ENCODE measurements at places on chromosomes 1 and 21.

- no peak for DNase-seq
Measured at GRCh38 chr21:31914472-31914871, 41.7 kb downstream of the HUNK start.

DNA sequence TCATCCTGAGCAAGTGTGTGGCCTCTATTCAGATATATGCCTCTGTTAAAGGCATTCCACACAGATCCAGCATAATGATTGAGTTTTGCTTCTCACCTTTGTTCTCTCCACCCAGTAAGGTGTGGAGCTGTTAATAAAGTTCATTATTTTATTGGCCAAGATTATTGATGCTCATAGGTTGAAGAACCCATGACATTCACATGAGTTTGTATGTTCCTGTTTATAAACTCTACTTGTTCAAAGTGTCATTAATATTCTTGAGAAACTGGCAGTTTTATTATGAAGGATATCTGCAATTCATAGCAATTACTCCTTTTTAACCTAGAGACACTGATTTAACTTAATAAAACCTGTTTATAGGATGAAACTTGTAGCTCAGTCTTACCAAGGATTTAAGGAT is 22.0 kb downstream of the IVNS1ABP start:
- DNase-seq = no peak

GRCh38 chr1:3249631-3250501 is 180.9 kb downstream of the PRDM16 start:
- no peak for DNase-seq

- DNase-seq = no peak
Measured at GRCh38 chr1:14141656-14142055, 441.7 kb downstream of the PRDM2 start.

DNA sequence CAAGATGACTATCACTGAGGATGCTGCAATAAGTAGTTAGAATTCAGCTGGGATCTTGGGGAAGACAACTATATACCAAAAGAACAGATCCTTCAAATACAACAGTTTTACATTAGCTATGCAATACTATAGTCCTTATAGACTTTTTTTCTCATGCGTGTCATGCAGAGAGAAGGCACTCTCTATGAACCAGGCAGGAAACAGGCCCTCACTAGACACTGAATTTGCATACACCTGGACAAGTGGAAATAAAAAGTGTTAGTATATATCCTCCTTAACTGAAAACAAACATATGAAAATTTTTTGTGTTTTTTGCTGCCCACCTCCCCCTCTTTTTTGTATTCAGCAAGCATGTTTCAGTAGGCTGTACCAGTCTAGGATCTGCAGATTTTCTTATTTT is 29.9 kb downstream of the TMCO1 start:
- DNase-seq = no peak

GRCh38 chr1:201223852-201224665 is 33.4 kb downstream of the IGFN1 start:
- no peak for DNase-seq

- no peak for DNase-seq
Measured at GRCh38 chr1:178628637-178629251, 96.3 kb upstream of the RALGPS2 start.

GRCh38 chr1:169371404-169371803 is 3.4 kb downstream of the BLZF1 start:
- no peak for DNase-seq

GRCh38 chr1:31643976-31644559 is 608 bp downstream of the PEF1 start:
- DNase-seq = no peak

- DNase-seq = no peak
Measured at GRCh38 chr1:228861832-228862180, 126.5 kb downstream of the RHOU start.

DNA sequence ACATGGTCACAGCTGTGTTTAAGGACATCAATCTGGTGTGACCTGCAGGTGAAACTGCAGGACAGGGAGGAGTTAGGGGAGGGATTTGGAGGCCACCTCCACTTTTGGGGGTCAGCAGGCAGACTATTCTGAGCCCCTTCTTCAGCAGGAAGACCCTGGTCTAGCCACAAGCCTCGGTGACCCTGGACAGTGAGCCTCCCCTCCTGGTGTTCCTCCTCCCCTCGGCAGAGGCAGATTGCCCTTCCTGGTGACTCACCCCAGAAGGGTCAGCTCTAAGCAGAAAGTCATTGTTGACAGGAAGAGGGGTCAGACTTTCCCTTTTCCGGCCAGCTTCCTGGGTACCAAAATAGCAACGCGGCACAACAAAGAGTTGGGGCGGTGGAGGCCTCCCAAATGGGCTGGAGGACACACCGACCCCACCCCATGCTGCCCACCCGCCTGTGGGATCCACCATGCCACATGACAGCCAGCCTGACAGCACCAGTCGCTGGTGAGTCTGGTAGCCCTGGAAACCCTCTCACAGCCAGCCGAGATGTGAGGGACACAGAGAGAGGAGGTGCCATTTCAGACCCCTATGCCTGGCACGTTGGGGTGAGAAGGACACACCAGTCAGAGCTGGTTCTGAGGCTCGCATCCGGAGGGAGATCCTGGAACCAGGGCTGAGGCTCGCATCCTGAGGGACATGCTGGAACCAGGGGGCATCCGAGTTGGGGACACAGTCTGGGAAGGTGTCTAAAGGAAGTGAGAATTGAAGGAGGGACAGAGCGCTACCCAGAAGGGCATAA is 14.7 kb upstream of the CSF1 start:
- no peak for DNase-seq

DNA sequence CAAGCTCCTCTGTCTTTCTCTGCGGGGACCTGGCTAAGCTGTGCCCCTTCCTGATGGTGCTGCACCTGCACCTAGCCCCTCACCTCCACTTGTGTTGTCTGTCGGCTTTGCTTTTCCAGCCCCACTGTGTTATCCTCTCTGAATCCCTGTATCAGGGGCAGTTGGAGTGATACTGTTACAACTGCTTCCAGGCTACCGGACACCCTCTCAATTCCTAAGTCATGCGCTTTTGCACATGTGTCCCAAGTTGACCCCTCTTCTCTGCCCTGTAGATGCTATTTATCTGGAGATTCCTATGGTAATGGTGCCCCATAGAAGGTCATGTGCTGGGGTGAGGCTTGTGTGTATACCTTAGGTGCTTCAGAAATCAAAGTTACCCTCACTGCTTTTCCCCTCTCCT is 58.9 kb downstream of the TBCE start:
- no peak for DNase-seq

DNA sequence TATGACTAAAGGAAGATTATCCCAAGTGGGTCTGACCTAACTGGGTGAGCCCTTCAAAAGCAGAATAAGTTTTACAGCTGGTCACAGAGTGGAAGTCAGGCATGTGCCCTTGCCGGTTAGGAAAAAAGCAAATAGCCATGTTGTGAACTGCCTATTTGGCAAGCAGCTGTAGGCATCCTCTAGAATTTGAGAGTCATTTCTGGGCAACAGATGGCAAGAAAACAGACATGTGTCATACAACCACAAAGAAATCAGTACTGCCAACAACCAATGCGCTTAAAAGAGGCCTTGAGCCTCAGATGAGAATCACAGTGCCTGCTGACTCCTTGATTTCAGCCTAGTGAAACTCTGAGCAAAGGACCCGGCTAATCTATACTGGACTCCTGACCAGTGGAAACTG is 26.8 kb downstream of the LRRC53 start:
- no peak for DNase-seq

DNA sequence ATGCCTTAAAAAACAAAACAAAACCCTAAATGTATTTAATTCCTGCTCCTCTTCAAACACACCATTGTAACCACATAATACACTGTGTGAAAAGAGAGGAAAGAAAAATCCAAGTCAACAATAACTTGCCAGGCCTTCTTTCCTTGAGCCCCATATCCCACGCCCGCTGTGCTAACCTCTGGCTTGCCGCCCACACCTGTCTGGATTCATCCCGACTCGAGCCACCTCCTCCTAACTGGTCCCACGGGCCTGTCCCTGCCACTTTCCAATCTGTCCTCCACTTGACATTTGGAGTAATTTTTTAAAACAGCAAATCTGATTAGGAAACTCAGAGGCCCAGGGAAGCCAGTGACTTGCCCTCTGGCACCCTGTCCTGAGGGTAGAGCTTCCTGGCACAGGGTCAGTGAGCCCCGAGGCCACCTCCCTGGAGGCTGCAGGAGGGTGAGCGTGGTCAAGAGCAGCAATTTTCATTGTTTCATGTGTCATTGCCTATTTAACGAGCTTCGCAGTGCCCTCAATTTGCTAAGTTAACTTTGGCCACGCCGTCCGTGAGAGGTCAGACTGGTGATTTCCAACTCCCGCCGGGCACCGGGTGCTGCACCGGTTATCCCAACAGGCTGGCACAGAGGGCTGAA is 54.1 kb downstream of the B3GALT5 start:
- no peak for DNase-seq

- DNase-seq = no peak
Measured at GRCh38 chr21:31911138-31911907, 38.5 kb downstream of the HUNK start.

DNA sequence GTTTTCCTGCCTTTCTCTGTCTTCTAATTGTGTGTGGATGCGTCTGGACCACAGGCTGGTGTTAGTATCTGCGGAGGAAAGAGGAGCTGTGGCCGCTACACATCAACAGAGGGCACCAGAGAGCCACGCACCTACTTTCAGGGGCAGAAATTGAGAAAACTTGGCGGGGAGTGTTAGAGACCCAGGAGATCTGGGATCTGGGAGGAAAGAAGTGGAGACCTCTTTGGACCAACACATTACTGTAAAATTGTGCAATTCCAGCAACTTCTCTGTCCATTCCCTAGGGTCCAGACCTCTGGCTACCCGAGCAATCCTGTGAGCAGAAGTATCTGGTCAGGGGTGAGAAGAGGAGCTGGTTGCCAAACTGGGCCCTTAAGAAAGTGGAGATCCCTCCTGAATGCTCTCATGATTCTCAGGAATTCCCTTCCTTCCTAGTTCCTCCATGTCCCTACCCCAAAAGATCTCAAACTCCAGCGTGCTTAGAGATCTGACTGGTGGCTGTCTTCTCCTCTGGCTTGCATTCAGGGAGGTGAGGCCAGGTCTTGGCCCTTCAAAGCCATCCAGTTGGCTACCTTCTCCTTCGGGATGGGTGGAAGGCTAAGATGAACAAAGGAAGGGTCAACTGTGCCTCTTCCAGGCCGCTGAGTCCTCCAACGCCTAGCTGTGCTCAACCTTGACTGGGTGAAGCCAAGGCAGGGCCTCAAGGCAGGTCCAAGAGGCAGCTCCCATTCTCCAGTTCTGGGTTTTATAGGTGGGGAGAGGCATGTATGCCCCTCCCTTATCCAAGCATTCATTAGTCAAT is 1.2 kb upstream of the KIRREL1 start:
- DNase-seq = peak; percentile 83

- no peak for DNase-seq
Measured at GRCh38 chr1:23984417-23985186, 4.5 kb upstream of the SRSF10 start.

DNA sequence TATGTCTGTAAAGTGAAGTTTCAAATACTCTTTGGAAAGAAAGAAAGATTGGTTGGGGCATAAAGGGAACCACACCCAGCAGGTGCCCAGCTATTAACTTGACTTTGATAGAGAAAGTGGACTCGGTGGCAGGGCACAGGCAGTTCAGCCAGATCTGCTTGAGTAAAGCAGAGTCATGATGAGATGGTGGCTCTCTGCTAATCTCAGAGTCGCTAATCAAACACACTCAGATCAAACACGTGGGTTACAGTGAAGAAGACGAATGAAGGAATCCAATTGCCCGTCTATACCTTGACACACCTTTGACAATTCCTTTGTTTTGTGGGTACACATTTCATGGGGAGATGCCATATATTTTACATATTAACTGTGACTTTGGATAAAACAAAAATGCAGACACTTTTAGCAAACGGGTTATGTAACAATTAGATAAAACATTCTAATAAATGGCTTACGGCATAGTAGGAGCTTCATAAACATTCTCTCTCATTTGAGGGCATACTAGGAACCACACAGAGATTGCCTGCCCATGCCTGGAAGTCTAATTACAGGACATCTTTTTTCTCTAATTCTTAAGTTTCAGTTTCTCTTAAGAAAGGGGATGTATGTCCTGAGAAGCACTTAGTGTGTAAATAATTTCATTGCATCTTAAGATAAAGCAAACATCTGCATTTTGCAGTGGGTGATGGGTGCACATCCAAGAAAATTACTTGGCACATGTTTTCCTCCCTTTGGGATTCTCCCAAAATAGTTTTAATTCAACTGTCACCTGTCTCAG is 7.2 kb downstream of the CBR1 start:
- no peak for DNase-seq

DNA sequence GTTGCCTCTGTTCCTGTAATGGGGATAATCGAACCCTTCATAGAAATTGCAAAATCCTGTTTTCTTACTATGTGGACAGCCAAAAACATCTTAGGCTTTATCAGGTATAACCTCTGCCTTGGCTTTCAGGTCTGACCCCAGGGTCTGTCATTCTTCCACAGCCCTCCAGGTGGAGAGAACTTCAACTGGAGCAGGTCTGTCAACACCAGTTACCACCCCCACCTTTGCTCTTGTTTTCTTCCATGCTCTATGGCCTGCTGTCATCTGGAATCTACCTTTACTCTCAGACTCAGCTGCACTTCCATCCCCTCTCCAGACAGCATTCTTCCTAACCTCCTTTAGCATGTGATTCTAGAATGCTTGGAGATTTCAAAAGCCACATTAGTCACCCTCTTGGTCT is 10.4 kb upstream of the GJA9 start:
- no peak for DNase-seq

DNA sequence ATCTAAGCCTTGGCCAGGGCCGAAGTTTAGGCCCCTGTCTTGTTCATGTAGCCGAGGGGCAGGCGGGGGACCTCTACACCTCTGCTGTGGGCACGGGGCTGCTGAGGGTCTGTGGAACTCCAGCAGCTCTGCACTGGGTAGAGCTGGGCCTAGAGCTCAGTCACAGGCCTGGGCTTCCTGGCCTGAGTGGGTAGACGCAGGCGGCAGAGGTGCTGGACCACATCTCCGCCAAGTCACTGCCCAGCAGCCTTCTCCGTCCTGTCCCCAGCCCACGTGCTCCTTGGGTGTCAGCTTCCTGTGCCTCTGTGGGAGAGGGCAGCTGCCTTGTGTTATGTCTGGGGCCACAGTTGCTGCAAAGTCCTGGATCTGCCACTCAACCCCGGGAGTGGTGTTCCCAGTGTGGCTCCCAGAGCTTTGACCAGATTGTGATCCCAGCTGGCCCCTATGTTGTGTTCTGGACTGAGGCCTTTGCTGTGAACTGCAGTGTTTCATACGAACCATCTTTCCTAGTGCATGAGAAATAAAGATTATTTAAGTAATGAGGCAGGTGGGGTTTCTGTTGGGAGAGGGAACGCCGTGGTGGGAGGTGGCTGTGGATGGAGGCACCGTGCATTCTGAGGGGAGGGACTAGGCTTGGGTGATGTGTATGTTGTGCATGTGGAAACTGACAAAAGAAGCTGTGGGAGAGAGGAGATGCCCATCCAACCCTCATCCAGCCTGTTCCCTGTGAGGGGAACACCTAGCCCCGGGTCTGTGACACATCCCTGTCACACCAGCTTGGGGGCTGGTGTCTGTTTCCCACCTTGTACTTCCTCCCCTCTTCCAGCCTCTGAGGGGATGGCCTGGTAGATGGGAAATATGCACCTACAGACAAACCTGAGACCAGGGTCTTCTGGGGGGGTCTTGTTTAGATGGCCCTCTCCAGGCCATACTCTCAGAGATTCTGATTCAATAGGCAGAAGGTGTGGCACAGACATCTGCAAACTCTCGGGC is 12.2 kb downstream of the AMPD2 start:
- DNase-seq = no peak

- no peak for DNase-seq
Measured at GRCh38 chr1:113674591-113674990, 84.7 kb downstream of the PHTF1 start.
